Activated CD4-positive, alpha-beta T cell treated with anti-CD3 and anti-CD28 coated beads for 36 hours (primary cell): ENCODE measurements at places on chromosomes 5 and 9.

DNA sequence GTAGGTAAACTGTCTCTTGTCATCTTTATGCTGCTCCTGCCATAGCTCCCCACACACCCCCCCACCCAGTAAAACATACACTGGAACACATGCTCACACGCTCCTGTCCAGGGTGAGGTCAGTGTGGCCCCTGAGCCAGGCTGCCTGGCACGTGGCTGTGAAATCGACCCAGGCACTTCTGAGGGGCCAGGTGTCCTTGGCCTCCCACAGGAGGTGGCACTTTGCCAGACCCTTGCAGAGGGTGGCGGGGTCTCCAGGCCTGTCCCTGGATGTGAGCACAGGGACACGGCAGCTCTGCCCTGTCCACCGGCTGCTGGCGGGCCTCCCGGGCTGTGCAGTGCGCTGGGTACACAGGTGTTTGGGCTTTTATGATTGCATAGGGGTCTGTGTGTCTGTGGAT, 10.0 kb upstream of the CRB2 start:
- DNase-seq: no peak

- DNase-seq: peak; percentile 56
These were observed 2.9 kb downstream of the WDR38 start for GRCh38 chr9:124855944-124856765.

DNA sequence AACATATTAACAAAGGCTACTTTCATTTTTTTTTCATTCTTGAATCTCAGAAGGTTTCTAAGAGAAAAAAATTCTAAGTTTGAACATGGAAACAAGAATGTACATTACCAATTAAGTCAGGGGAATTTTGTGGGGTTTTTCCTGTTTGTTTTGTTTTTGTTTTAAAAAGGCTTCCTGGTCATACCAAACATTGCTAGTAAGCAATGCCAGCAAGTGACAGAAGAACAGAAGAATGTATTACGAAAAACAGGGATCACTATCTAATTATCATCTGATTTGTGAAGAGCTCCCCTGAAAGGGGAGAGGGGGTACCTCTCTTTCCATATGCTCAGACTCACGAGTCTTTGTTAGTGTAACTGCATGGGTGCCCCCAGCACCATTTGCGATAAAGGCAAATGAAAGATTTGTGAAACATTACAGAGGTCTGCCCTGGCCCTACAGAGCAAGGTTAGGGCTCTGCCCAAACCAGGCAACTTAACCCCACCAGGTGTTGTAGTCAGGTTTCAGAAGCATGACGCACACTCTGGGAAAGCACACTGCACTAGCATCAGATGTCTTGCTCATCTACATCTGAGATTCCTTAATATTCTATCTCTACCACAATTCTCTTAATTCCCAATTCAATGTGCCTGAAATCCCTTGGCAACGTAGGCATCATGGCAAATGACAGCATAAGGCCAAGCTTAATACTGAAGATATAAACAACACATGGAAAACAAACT, 268.2 kb downstream of the MLLT3 start:
- no peak for DNase-seq

GRCh38 chr9:36912620-36913019, 121.4 kb downstream of the PAX5 start:
- no peak for DNase-seq

GRCh38 chr9:37949576-37949975, 45.6 kb upstream of the SLC25A51 start:
- DNase-seq: no peak
